ENCODE measurements at places on chromosomes 12 and 14. TPM values are rescaled to one million over a fixed set of nuclear protein-coding genes. Genes with fewer than 3 reads are reported as not detected.

Gene BICDL1
- 3.8 TPM for polyA plus RNA-seq

Gene KCNH5
- not detected for polyA plus RNA-seq

Gene MRPS35
- polyA plus RNA-seq = 51.9 TPM

DNA sequence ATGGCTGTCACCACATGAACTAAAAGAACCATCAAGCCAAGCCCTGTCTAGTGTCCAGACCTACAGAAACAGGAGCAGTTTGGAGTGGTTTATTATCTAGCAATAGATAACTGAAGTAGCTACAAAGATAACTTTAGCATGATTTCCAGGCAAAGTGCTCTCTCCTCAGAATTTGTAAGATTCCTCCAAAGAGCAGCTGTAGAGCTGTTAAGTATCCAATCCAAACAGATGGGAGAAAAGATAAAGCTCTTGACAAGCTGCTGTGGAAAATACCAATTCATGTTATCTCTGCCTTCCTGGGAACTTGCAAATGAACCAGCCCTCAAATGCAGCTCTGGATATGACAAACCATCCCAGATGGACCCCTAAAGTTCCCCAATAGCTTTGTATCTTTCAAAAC lies 78.9 kb upstream of the RESF1 start:
- no peaks in the 10 kb centered on the region for H3K36me3 ChIP-seq
- H3K4me1 ChIP-seq = no peaks in the 10 kb centered on the region

DNA sequence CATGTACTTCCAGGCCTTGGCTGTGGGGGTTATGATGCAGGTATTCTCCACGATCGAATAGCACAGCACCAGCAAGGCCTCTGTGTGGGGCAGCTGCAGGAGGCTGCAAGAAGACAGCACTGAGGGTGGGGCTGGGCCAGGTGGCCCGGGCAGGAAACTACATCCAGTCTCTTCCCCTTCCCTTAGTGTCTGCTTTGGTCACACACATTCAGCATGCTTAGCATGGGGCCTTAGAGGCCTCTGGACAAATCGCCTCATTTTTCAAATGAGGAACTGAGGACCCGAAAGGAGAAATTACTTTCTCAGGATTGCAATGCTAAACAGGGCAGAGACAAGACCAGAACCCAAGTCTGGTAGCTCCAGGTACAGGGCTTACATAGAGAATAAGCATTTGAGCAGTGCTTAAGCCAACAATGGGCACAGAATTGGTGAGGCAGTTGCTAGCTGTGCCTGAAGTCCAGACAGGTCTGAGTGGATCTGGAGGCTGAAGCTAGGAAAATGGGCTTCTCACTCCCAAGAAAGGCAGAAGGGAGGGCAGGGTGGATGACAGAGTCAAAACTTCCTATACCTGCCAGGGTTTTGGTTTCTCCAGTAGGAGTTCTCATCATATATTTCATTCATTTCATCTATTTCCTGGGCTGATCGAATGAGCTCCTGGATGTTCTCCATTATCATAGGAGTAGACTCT lies 3.5 kb downstream of the ACRBP start:
- H3K27ac ChIP-seq = peak overlapping the region; percentile 38
- DNase-seq = no peak
- no peaks in the 10 kb centered on the region for H3K27me3 ChIP-seq

- DNase-seq = no peak
- no peaks in the 10 kb centered on the region for H3K4me1 ChIP-seq
- H3K27me3 ChIP-seq = no peaks in the 10 kb centered on the region
These were observed 132.6 kb upstream of the MAP1LC3B2 start for GRCh38 chr12:116426391-116427136.

- H3K27me3 ChIP-seq = no peaks in the 10 kb centered on the region
- no peaks in the 10 kb centered on the region for H3K4me1 ChIP-seq
- H3K4me3 ChIP-seq = no peak overlapping the region
- DNase-seq = no peak
- no peaks in the 10 kb centered on the region for H3K36me3 ChIP-seq
These were observed 13.3 kb upstream of the TCP11L2 start for GRCh38 chr12:106289196-106289681.

GRCh38 chr12:113198296-113198695 lies 12.8 kb downstream of the RITA1 start:
- H3K36me3 ChIP-seq = no peaks in the 10 kb centered on the region
- H3K4me1 ChIP-seq = no peaks in the 10 kb centered on the region
- no peak overlapping the region for H3K4me3 ChIP-seq
- H3K27me3 ChIP-seq = no peaks in the 10 kb centered on the region

DNA sequence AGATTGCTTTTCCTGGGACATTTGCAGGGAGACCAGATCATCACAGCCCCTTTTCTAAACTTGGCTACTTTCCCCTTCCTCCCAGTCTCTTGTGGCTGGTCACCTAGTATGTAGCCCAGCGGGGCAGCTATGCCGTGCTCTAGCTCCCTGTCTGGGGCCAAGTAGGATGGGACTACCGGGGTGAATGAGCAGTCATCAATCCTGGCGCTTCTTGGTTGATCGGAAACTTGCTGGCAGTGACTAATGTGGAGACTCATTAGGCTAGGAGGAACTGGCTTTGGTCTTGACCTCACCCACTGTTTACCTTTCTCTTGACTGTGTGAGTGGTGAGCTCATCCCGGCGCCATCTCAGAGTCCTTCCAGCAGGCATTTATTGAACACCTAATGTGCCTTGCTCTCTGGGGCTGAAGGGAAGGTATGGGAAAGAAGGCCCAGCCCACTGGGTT lies 15.9 kb downstream of the PLEKHG3 start:
- H3K36me3 ChIP-seq = no peaks in the 10 kb centered on the region
- H3K27me3 ChIP-seq = no peaks in the 10 kb centered on the region
- DNase-seq = no peak

DNA sequence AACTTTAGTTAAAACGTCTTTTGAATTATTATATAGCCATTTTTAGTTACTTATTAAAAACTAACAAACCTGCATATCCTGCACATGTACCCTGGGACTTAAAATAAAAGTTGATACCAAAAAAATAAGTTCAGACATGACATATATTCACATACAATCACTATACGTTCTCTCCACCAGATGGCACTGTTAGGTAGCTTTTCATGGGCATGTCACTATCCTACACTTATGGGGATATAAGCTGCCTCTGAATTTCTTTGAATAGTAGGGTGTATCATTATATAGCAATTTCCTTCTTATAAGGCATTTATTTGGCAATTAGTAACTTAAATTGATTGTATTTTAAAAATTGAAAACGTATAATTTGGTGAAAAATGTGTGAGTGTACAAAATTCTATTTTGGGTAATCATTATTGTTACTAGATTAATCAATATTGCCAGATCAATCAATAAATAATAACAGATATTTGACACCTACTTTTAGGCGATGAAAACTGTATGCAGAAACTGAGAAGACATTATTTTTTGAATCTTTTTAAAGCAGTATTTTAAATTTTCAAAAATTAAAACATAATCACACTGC lies 31.8 kb upstream of the OR10A7 start:
- H3K4me3 ChIP-seq = no peak overlapping the region
- H3K27ac ChIP-seq = no peak overlapping the region
- DNase-seq = no peak
- H3K27me3 ChIP-seq = no peaks in the 10 kb centered on the region
- H3K4me1 ChIP-seq = no peaks in the 10 kb centered on the region

- H3K27ac ChIP-seq = no peak overlapping the region
- H3K4me1 ChIP-seq = no peaks in the 10 kb centered on the region
- no peak overlapping the region for H3K4me3 ChIP-seq
These were observed 321.6 kb upstream of the SFSWAP start for GRCh38 chr12:131389054-131390013.

All from liver (tissue), 10 donors.